ENCODE measurements at places on chromosomes 11 and 22.

DNA sequence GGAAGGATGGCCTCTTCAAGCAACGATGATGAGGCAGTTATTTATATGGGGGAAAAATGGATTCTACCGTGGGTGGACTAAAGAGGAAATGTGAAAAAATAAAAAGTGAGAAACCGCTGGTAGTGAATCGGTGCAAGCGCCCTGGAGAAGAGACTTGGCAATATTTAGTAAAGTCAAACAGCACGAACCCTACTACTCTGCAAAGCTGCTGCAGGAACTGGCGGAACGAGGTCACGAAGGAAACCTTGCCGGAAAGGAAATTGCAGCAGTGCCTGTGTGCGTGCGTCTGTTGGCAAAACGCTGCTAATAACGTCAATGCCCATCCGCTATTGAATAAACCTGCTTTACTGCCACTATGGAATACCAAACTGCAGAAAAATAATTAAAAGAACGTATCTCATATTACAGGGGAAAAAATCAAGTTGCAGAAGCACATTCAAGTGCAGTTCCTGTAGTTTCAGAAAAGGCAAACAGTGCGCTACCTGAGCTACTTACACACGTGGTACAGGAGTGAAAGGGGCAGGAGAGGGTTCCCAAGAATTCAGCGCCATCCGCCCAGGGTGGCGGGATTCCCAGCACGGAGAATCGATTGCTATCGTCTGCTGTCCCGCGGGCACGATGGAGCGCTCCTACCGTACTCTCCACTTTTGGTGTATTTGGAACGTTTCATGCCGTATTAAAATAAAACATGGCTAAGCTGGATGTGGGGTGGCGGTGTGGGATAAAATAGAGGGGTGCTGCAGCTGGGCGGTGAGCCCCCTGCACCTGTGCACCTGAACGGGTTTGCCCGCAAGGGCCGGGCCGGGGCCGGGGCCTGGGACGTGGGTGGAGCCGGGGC is 585 bp upstream of the NADSYN1 start:
- H3K27ac ChIP-seq, result peak overlapping the region; percentile 89
- peak overlapping the region; percentile 89 for H3K4me3 ChIP-seq
- H3K36me3 ChIP-seq, result peaks cover 35% of the 10 kb centered on the region
- no peaks in the 10 kb centered on the region for H3K27me3 ChIP-seq
- peaks cover 54% of the 10 kb centered on the region for H3K4me1 ChIP-seq

DNA sequence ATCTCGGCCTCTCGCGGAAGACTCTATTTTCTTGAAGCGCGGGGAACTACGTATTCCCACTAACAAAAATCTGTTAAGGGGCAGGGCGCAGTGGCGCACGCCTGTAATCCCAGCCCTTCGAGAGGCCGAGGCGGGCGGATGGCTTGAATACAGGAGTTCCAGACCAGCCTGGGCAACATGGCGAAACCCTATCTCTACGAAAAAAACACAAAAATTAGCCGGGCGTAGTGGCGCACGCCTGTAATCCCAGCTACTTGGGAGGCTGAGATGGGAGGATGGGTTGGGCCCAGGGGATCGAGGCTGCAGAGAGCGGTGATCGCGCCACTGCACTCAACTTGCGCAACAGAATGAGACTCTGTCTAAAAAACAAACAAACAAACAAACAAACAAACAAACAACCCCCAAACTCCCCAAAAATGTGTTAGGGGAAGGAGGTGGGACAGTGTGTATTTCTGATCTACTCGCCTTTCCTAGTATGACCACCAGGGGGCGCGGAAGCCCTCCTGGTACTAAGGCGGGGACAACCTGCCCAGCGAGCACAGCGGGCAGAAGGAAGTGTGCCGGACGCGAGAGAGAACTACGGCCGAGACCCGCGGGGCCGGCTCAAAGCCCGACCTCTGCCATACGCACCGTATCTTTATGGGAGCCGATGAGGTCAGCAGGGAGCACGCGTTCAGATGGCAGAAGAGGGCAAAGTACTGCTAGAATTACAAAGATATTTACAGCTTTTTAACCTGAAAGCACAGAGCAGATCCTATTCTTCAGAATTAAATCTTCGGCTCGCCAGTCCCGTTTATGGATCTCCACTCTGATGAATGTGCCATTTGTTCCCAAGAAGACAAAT is 1.3 kb upstream of the STX3 start:
- peaks cover 3% of the 10 kb centered on the region for H3K36me3 ChIP-seq
- peaks cover 9% of the 10 kb centered on the region for H3K27me3 ChIP-seq
- DNase-seq, result peak; percentile 73
- H3K4me1 ChIP-seq, result peaks cover 28% of the 10 kb centered on the region

DNA sequence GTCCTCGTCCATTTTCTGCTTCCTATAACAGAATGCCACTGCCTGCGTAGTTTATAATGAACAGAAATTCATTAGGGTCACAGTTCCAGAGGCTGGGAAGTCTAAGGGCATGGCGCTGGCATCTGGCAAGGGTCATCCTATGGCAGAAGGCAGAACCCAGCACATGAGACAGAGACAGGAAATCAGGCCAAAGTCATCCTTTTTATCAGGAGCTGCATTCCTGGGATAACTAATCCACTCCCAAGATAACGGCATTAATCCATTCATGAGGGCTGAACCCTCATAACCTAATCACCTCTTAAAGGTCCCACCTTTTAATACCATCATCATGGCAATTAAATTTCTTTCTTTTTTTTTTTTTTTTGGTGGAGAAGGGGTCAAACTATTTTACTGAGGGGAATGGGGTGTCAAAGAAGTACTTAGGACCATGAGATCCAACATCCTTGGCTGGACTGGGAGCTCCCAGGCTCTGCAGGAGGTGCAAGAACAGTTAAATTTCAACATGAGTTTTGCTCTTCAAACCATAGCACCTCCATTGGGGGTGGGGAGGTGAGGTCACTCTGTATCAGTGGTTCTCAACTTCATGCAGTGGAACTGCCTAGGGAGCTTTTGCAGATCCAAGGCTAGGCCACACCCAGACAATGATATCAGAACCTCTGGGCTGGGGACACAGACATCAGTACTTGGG is 4.4 kb downstream of the TMEM109 start:
- H3K27ac ChIP-seq, result peak overlapping the region; percentile 46
- no peaks in the 10 kb centered on the region for H3K27me3 ChIP-seq
- peaks cover 67% of the 10 kb centered on the region for H3K36me3 ChIP-seq

DNA sequence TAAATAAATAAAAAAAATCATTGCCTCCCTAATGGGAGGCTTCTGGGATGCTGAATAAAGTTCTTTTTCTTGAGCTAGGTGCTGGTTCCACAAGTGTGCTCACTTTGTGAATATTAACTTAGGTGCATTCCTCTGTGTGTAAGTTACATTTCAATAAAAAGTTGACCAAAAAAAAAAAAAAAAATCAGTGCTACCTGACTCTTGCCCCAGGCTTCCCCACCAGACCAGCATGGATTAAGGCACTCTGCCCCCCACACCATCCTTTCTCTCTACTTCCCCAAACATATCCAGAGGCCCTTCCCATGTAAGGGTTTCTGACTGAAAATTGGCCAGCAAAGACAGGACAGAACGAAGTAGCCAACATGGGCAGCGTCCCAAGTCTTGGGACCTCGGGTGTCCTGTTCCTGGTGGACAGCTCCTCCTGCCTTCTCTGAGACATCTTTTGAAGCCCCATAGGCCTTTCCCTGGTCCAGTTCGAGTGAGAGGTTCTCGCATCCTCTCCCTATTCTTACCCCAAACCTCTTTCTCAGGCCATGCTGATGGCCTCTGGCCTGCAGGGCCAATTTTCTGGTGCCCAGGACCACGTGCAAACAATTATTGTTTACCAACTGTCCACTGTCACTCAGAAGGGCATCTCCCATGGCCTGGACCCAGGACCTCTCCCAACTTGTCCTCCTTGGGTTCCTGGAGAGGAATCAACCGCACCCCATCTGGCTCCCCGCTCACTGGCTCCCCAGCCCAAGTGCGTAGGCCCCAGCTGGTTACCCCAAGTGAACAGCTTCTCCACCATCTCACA is 14.9 kb upstream of the KCTD14 start:
- no peak overlapping the region for H3K27ac ChIP-seq
- no peaks in the 10 kb centered on the region for H3K27me3 ChIP-seq
- H3K4me1 ChIP-seq, result peaks cover 8% of the 10 kb centered on the region
- no peaks in the 10 kb centered on the region for H3K36me3 ChIP-seq

DNA sequence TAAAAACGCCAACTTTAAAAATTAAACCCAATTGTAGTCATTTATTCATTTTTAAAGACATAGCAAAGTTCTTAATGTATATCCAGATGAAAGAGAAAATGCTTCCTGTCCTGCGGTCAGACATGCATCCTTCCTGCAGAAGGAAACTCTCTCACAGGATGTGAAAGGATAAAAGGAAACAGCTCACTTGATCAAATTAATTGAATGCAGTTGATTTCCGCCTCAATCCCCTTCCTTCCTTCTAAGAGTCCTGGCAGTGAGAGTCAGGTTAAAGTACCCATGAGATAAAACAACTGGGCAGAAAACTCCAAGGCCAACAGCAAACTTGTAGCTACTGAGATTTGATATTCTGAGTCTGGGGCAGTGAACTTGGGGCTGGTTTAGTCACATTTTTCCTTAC is 38.5 kb downstream of the CWC15 start:
- H3K4me1 ChIP-seq, result no peaks in the 10 kb centered on the region
- H3K27me3 ChIP-seq, result peaks cover 9% of the 10 kb centered on the region
- no peak for DNase-seq
- H3K27ac ChIP-seq, result no peak overlapping the region
- H3K4me3 ChIP-seq, result no peak overlapping the region

GRCh38 chr11:134150195-134150903 is 73.4 kb downstream of the NCAPD3 start:
- H3K36me3 ChIP-seq, result peaks cover 74% of the 10 kb centered on the region
- no peak for DNase-seq
- peaks cover 7% of the 10 kb centered on the region for H3K4me1 ChIP-seq
- no peak overlapping the region for H3K4me3 ChIP-seq
- H3K27me3 ChIP-seq, result no peaks in the 10 kb centered on the region
- H3K27ac ChIP-seq, result no peak overlapping the region
